Activated CD8-positive, alpha-beta T cell treated with anti-CD3 and anti-CD28 coated beads for 36 hours (primary cell): ENCODE measurements at places on chromosomes 12 and 14.

DNA sequence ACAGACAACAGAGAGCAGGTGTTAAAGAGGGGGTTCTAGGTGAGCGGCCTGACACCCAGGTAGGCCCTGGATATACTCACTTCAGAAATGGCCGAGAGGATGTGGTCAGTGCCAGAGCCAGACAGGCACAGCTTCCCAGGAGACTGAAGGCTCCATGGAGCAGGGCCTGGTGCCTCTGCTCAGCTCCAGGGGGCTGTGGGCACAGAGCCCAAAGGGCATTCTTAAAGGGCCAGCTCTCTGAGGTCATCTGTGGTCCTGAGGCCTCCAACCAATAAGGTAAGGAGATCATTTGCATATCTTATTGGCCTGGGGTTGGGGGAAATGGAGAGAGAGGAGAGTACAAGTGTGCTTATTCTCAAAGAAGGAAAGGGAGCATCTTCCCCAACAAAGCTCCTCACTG is 9.7 kb upstream of the PCK2 start:
- no peak for DNase-seq

GRCh38 chr12:127567531-127567930 is 699.4 kb upstream of the TMEM132C start:
- DNase-seq, result no peak

DNA sequence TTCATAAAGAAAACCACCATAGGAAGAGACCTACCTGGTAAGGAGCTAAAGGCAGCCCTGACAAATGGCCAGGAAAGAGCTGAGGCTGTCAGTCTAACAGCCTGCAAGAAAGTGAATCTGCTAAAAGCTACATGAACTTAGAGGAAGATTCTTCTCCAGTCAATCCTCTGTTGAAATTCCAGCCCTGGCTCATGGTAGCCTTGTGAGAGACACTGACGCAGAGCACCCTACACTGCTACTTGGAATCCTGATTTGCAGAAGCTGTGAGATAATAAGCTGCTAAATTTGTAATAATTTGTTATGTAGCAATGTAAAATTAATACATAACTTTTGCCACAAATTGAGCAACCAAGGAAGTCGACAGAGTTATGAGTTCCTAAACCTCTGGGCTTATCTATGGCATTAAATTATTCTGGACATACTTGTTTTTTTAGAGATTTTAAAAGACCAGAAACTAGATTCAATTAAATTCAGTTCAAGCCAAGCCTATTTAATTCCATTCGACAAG is 257.0 kb downstream of the ETNK1 start:
- no peak for DNase-seq

DNA sequence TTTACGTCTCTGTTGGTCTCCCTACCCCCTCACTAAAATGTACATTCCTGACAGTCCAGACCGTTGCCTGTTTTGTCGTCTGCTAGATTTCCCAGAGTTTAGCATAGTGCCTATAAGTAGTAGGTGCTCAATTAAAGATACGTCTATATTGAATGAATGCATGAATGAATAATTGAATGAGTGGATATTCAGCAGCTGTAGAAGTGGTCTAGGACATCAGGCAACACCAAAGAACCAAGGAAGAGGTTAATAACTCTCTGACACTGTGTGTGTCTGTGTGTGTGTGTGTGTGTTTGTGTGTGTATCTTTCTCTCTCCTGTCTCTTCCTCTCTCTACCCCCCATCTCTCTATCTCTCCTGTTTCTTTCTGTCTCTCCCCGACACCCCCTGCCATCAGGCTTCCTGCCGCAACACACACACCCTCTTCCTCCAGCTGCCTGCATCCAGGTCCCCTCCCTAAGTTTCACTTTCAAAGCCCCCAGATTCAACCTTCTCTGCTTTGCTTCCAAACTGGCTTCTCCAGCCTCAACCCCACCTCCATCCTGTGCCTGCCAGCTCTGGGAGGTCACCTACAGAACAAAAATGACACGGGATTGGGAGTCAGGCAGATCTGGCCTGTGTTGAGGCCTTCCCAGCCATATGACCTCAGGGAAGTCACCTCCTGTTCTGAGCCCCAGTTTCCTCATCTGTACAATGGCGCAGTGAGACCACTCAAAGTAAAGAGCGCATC is 119.9 kb upstream of the NCOR2 start:
- DNase-seq, result no peak

- DNase-seq, result no peak
These were observed 27.4 kb upstream of the LGALS3 start for GRCh38 chr14:55101698-55102097.

DNA sequence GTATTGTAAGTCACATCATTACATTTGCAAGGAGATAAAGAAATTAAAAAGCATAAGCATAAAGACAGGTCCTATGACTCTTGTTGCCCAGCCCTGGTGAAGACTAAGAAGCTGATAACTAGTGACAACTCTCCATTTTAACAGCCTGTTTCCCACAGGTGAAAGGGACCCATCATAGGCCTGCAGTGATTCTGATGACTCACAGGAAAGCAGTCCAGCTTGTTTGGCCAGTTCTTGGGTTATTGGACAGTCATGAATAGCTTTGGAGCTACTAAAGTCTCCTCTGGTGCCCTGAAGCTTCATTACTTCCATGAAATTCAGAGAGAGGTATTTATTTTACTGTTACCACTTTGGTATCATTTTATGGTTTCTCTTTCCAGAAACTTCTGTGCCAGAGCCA is 55.5 kb upstream of the DYRK2 start:
- no peak for DNase-seq

- DNase-seq, result no peak
These were observed 380.4 kb upstream of the CCDC196 start for GRCh38 chr14:66105815-66106214.

GRCh38 chr12:76417116-76417515 is 68.9 kb upstream of the BBS10 start:
- DNase-seq, result no peak

GRCh38 chr14:106039400-106039799 is 513.0 kb downstream of the TMEM121 start:
- DNase-seq, result peak; percentile 92

GRCh38 chr12:92938638-92939037 is 9.5 kb upstream of the EEA1 start:
- no peak for DNase-seq

- DNase-seq, result no peak
These were observed 133.4 kb downstream of the ESRRB start for GRCh38 chr14:76509311-76509710.

DNA sequence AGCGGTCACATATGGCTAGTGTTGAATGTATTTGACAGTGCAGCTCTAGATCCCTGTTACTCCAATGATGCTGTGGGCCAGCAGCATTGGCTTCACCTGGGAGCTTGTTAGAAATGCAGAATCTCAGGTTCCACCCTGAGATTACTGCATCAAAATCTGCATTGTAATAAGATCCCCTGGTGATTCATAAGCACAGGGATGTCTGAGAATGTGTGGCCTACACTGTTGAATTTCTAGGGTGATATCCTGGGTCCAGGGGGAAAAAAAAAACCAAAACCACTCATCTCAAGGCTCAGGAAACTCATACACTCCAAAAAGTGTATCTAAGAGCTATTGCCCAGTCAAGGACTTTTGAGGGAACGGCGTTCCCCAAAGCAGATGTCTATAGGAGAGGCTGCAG is 196.8 kb downstream of the PPM1H start:
- DNase-seq, result no peak

DNA sequence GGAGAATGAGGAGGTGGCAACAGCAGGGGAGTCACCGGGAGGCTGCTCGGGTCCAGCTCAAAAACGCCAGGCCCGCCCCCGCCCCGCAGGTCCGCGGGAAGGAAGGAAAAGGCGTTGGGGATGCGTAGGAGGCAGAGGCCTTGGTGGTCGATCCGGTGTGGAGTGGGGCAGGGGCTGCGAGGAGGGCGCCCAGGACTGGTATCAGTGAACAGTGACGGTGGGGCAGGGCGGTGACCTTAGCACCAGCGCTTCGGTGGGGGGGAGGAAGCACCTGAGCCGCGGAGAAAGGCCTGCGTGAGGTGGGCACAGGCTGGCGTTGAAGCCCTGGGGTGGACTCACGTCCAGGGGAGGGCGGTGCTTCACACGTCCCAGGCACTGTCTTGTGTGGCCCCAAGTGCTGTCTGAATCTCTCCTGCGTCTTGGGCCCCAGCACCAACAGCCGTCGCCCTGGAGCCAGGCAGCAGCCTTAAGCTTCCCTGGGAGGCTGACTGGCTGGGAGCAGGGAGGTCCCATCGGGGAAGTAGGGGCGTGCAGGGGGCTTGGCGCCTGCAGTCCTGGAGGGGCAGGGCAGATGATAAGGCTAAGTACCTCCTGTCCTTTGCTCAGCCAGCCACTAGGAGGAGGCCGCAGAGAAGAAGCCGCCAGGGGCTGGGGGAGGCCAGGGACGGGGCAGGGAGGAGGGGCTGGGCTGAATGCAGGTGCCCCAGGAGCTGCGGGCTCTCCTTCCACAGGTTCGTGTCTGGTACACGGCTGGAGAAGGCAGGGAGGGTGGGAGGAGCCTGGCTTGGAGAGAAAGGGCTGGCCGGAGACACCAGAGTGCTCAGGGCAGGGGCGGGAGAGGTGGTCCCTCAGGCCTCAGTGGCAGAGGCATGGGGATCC is 26.5 kb downstream of the ZBTB42 start:
- DNase-seq, result peak; percentile 70

- no peak for DNase-seq
These were observed 177.9 kb downstream of the RBM19 start for GRCh38 chr12:113788020-113788856.

- DNase-seq, result no peak
These were observed 37.9 kb upstream of the NCOR2 start for GRCh38 chr12:124605150-124605882.

DNA sequence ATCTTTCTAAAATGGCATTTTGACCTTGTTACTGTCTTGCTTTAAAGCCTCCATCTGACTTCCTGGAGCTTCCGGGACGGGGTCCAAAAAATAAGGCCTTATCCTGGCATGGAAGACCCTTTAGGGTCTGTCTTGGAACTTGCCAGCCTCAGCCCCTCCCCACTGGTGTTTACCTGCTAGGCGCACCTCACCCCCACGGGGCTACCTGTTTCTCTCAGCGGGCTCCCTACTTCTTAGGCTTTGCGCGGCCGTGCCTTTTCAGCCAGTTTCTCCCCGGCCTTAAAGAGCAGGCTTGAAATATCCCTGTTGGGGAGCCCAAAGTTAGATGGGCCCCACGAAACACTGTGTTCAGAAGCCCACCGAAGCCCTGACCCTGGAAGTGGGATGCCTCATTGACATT is 5.1 kb downstream of the RTL1 start:
- no peak for DNase-seq

GRCh38 chr12:57541001-57541400 is 6.0 kb downstream of the DCTN2 start:
- no peak for DNase-seq

GRCh38 chr14:96130391-96130790 is 74.2 kb upstream of the BDKRB2 start:
- no peak for DNase-seq

GRCh38 chr12:88360343-88360742 is 218.2 kb downstream of the TMTC3 start:
- DNase-seq, result no peak

- no peak for DNase-seq
These were observed 173.2 kb upstream of the PWP1 start for GRCh38 chr12:107512391-107512790.

- peak; percentile 44 for DNase-seq
These were observed 125.8 kb upstream of the AVPR1A start for GRCh38 chr12:63276537-63277365.

- DNase-seq, result no peak
These were observed 12.2 kb downstream of the CLMN start for GRCh38 chr14:95307402-95308041.

DNA sequence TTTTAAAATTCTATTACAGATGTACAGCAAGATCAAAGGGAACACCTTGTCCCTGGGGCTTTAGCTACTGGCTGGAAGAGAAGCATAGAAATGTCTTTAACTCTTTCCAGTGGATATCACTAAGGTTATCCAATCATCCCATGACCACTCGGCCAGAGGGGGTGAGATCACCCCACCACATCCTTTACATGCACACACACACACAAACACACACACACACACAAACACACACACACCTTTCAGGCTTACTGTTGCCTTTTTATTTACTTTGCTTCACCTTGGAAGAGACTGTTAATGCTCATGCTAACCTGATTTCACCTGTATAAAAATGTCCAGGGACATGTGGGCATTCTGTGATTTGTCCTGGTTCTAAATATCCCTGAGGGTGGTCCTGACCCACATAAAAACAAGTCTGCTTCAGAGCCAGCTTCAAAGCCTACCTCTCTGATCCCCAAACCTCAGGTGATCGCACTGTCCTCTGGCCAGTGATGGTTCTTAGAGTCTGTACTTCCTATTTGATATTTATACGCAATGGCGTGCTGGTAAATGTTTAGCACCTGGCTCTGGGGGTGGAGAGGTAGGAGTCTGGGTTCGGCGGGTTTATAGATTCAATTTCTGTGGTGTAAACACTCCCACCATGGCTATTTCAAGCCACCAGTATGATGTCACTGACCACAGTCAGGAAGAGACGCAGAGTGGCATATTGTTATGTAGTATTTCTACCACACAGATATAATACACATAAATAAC is 166.1 kb upstream of the EEA1 start:
- peak; percentile 49 for DNase-seq

GRCh38 chr14:46259536-46259935 is 392.0 kb downstream of the RPL10L start:
- DNase-seq, result no peak
